ENCODE measurements at places on chromosomes 5 and 9.
A peak's percentile ranks its signal among the peaks of the same experiment; 100 is the strongest.

DNA sequence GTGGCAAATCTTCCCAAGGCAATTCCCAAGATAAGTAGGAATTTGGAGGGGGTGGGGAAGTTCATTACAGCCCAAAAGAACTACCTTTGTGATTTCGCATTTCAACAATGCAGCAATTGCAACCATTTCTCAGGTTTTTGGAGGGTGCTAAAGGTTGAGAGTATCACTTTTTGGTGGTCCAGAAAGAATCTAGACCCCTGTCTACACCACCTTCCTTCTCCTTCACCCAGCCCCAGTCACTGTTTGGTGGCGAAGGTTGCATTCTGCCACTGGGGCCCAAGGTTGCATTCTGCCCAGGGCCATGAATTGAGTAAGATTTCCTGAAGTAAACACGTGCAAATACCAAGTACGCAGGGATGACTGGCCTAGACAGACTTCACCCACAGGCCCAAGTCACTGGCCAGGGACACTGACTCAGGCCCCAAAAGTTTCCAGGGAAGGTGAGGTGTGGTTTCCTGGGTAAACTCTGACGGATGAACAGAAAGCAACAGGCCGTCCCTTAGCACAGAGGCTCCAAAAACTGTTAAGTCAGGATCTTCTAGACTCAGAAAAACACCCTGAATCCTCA is 5.7 kb downstream of the PDE6A start:
- no peak for DNase-seq

DNA sequence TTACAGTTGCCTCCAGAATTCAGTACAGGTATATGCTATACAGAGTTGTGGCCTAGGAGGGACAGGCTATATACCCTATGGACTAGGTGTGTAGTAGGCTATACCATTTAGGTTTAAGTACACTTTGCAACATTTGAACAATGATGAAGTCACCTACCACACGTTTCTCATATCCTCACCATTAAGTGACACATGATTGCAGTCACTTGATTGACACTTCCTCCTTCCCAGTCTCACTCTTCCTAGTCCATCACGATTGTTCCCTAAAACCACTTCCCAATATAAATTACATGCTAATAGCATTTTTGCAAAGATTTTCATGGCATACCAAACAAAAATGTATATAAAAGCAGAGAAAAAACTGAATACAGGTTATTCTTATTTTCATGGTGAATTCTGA is 312.2 kb downstream of the EPB41L4A start:
- no peak for DNase-seq

DNA sequence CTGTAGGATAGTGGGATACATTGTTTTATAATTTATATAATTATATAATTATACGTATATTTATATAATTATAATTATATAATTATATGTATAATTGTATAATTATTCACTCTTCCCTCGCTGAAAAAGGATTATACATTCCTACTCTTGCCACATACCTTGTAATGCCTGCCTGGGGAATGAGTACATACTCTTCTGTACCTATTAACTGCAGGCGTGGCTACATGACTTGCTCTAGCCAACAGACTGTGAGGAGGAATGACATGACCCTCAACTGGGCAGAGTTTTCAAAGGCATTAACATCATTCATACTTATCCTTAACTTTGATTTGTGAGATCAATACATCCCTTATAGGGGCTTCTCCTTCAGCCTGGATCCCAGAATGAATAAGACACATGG is 19.1 kb downstream of the ERMP1 start:
- DNase-seq: no peak

DNA sequence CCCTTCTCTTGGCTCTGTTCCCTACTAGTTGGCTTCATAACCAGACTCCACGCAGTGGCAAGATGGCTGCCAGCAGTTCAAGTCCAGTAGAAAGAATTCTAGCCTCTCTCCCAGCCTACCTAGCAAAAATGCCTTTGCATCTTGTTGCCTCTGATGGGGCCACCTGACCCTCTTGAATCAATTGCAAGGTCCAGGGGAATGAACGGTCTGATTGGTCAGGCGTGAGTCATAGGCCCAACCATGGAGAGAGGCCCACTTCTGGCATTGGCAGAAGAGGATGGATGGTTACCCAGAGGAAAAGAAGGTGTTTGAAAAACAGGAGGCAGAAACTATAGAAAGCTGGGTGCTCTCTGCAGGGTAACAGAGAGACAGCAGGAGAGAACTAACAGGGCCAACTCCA is 622.6 kb downstream of the CCDC171 start:
- no peak for DNase-seq

DNA sequence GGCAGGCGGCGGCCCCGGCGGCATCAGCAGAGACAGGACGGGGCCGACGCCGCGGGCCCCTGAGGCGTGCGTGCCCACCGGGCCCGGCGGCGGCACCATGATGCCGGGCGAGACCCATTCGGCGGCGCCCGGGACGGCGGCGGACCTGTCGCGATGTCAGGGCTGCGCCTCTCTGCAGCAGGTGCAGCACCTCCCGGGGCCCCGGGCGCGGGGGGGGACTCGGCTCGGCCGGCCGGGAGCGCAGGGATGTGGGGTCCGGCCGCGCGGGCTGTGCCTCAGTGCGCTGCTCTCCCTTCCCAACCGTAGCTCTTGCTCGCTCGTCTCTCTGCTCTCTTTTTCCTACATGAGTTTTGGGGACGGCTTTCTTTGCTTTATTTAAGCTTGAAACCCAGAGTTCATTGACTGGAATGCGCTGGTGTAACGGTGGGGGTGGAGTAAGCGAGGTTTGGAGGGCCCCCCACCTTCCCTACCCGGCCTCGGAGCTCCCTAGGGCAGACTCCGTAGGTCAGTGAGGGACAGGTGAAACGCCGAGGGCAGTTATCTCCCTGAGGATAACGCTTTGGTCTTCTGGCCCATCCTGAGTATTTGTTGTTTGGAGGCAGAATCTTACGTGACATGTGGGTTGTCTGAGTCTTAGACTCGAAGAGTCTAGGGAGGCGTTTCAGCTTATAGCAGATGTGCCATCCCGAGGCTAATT is 490 bp downstream of the ICE1 start:
- DNase-seq: no peak

DNA sequence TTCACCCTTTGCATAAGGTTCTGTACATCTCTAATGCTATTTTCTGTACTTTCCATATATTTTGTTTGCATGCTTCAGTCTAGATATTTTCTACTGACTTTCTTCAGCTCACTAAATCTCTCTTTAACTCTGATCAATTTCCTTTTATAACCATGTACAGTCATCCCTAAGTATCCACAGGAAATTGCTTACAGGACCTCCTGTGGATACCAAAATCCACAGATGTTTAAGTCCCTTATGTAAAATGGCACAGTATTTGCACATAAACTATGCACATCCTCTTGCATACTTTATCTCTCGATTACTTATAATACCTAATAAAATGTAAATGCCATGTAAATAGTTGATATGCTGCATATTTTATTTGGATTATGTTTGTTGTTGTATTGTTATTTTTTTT is 442.1 kb downstream of the TLE4 start:
- DNase-seq: no peak

DNA sequence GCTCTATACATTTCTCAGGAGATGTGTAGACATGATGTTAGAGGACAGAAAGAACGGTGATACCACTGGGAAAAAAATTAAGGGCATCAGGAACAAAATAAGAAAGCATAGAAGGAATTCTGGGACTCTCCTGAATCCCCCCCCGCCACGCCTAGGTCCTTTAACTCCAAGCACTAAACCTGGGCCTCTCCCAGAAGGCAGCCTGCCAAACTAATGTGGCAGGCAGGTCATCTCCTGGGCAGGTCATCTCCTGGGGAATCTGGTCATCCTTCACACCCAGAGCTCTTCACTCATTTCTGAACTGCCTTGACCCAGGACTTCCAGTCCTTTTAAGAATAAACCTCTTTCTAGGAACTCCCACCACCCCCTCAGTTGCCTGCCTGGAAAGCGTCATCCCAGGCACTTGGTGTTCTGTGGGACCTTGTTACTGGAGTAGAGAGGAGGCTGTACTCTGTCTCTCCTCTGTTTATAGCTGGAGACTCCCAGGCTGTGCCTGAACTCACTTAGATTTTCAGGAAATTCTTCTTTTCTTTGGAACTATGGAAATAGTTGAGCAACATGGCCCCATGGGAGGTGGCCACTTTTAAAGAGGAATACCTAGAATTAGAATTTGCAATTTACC is 24.1 kb downstream of the PSAT1 start:
- no peak for DNase-seq

GRCh38 chr5:172490514-172491461 is 36.5 kb upstream of the SH3PXD2B start:
- DNase-seq: no peak

- no peak for DNase-seq
Observed at GRCh38 chr9:97364769-97365490, 47.0 kb upstream of the TDRD7 start.

GRCh38 chr9:35619800-35620158 is 1.6 kb upstream of the CD72 start:
- no peak for DNase-seq

GRCh38 chr9:131503626-131504465 is 1.1 kb downstream of the POMT1 start:
- no peak for DNase-seq

DNA sequence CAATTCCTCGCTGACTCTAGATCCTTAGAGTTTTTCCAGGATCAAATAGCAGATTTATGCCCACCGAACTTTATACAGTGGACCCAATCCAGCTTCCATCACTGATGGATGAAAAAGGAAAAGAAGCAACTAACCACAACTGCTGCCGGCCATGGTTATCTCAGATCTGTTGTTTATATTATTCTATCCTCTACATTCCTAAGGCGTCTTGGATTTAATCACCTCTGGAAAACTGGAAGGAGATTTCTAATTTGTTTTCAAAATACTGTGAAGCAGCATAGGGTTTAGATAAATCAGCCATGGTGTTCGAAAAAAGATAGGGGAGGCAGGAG is 663 bp upstream of the ZNF366 start:
- DNase-seq: no peak

DNA sequence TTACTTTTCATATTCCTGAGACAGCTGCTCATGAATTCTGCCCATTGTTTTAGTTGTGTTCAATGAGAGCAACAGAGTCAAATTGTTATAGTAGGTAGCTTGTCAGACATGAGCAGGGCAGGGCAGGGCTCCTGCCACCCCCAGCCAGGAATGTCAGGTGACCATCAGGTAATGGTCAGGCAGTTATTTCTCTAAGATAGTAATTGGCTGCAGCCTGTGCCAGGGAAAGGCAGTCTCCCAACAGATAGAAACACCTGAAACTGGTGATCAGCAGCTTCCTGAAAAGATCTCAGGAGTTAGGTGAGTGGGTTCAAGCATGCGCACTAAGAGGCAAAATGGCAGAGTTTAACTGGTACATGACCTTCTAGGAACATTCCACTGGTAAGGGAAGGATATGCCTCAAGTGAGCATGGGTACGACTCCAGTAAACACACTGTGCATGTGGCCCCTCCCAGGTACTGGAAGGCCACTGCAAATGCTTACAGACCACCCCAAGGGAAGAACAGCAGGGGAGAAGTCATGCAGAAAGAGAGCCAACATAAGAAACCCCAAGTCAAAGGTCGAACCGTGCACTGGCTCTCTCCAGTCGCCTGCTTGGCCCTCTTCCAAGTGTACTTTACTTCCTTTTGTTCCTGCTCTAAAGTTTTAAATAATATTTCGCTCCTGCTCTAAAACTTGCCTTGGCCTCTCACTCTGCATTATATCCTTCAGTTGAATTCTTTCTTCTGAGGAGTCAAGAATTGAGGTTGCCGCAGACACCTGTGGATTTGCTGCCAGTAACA is 25.1 kb downstream of the CARTPT start:
- DNase-seq: no peak

- DNase-seq: no peak
Observed at GRCh38 chr9:4293293-4293941, 6.5 kb downstream of the GLIS3 start.

DNA sequence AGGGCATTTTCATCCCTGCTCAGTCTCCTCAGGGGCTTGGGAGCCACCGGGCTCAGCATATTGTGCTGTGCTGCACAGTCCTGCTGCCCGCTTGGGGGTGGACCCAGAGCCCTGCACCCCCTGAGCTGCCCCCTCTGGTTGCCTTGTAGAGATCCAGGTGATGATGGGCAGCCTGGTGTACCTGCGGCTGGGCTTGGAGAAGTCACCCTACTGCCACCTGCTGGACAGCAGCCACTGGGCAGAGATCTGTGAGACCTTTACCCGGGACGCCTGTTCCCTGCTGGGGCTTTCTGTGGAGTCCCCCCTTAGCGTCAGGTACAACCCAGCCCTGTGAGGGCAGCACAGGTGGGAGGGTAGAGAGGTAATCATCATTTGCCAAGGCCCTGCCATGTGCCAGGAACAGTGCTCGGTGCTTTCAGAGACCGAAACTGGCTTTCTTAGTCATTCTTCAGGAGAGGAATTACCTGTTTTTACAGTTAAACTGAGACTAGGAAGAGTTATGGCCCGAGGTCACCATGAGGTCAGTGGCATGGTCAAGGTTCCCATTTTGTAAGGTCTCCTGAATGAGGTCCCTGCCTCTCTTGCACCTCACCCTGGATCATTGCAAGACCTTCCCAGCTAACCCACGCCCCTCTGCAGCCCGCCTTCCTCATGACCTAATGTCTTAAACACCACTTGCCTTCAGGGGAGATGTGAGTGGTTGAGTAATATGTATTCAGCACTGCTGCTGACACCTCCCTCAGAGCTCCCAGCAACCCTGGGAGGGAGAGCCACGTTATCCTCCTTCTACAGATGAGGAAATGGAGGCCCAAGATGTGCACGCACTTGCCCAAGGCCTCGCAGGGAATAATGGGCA is 7.5 kb downstream of the NHP2 start:
- DNase-seq: no peak

DNA sequence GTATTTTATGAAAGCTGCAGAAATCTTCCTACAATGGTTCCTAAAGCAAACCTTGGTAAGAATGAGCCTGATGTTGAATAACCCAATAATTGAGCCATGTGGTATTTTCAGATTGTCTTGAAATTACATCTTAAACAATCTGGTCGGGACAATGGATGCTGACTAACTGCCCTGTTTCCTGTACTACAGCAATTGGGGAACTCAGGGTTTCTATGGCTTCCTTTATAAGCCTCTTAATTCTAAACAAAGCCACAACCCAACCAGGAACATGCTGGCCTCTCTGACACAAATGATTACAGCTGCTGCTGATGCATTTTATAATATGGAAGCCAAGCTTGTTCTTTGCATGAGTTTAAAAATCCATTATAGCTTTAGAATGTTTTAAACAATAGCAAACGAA is 30.2 kb downstream of the PTPN3 start:
- DNase-seq: no peak

DNA sequence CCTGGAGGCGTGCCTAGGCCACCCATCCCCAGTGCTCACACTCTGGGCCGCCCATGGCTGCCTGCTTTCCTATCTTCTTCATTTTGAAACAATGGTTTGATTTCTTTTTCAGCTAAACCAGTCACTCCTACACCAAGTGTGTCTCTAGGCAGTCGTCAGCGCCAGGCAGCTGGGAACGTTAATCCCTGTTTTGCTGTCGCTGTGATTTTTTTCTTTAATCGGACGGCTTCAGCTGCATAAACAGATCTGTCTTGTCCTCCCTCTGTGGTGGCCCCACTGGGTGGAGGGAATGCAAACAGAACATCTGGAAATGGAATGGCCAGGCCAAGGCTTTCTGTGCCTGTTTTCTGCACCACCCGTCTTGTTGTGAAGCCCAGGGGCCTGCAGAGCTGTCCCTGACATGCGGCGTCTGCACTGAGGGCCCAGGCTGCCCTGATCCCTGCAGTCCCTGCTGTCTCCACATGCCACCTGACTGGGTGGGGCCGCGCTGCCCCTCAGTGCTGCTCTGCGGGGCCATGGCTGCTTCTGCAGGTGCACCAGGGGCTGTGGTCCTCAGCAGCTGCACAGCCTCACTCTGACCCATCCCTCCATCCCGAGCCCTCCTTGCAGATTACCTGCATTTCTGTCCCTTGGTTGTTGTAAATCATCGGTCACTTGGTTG is 51.5 kb downstream of the WNK2 start:
- DNase-seq: peak; percentile 73

GRCh38 chr9:120421977-120422376 is 158.0 kb downstream of the CDK5RAP2 start:
- DNase-seq: no peak
